ENCODE measurements at places on chromosomes 3 and 15. TPM values are rescaled to one million over a fixed set of nuclear protein-coding genes. Genes with fewer than 3 reads are reported as not detected.

DNA sequence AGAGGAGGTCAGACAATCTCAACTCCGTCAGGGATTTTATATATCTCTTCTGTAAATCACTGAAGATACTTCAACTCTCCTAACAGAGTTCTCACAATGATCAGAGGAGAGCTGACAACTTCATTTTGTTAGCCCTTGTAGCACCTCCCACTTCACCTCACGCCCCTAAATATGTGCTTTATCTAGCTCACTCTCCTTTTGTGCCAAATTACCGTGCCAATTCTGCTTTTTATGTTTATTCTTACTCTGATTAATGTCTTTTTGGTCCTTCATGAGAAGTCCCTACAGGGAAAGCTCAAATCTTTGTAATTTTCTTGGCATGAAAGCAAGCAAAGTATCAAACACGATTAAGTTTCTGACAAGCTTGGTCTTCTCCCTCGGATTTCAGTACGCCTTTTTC, 636.1 kb upstream of the NAALADL2 start:
- H3K36me3 ChIP-seq = no peaks in the 10 kb centered on the region
- H3K4me1 ChIP-seq = no peaks in the 10 kb centered on the region
- H3K27ac ChIP-seq = no peak overlapping the region

DNA sequence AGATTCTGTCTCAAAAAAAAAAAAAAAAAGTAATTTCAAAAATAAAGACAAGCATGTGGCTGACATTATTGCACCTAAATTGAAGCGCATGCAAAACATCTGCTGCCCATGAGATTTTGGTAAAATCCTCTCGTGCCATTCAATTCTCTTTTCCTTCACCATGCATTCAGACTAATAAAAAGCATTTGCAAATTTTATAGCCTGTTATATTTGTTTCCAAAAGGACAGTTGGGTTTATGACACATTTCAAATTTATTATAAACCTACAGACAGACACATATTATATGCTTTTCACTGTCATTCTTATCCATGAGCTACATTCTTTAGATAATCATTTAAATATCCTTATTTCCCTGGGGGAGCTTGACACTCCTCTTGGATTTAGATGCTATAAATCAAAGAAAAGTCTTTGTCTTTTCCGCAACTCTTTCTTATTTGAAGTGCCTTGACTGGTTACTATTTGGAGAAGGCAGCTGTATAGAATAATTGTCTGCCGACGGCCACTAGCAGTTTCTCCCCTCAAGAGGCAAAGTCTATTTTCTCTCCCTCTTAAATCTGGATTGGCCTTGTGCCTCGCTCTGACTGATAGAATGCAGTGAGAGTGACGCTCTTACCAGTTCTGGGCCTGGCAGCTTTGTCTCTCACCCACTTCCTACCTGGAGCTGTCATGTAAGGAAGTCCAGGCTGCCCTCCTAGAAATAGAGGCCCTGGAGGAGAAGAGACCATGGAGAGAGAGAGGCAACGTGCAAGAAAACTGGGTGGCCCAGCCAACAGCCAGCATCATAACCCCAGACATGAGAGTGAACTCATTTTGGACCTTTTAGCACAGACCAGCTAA, 6.8 kb upstream of the LRIG1 start:
- H3K4me3 ChIP-seq = no peak overlapping the region
- no peaks in the 10 kb centered on the region for H3K4me1 ChIP-seq
- no peak overlapping the region for H3K27ac ChIP-seq
- DNase-seq = no peak
- no peaks in the 10 kb centered on the region for H3K27me3 ChIP-seq
- H3K36me3 ChIP-seq = no peaks in the 10 kb centered on the region

DNA sequence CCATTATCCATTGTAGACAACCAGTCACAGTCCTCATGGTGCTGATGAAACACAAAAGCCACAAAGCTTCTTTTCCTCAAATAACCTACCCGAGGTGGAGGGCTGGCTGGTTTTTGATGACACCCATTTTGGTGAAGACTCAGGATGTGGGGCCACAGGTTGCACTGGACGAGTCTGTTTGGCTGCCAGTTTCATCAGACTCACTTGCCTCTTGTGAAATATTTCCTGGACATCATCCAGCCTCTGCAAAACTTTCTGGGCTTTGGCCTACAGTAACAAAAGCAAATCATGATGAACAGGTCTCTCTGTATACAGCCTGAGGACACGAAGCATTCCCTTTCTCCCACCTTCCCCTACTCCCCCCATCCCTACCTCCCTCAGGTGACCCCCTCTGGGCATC, 42.2 kb downstream of the B3GNT5 start:
- H3K36me3 ChIP-seq = no peaks in the 10 kb centered on the region
- H3K4me3 ChIP-seq = no peak overlapping the region
- H3K27me3 ChIP-seq = no peaks in the 10 kb centered on the region
- no peak for DNase-seq
- H3K4me1 ChIP-seq = no peaks in the 10 kb centered on the region
- H3K27ac ChIP-seq = no peak overlapping the region

Gene ARGFX
- not detected for total RNA-seq

DNA sequence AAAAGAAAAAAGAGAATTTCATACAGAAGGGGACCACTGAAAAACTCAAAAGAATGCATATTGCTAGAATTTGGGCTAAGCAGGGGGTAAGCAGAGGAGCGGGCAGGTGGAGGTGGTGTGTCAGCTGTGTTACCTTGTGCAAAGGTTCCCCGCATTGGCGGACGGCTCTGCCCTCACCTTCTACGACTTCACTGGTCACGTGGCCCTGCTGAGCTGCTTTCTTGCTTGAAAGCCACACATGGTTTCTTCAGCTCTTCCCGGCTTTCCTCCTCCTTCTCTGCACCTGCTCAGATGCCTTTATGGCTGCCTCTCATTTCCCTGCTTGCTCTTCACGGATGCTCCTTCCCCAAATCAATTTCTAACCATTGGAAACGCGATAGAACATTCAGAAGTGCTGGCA, 30.5 kb downstream of the FAH start:
- no peaks in the 10 kb centered on the region for H3K27me3 ChIP-seq
- no peak overlapping the region for H3K27ac ChIP-seq
- DNase-seq = no peak
- H3K4me1 ChIP-seq = no peaks in the 10 kb centered on the region
- H3K36me3 ChIP-seq = peaks cover 46% of the 10 kb centered on the region

GRCh38 chr3:83434880-83435587, 1523.8 kb upstream of the CADM2 start:
- no peak overlapping the region for H3K4me3 ChIP-seq
- H3K36me3 ChIP-seq = no peaks in the 10 kb centered on the region
- DNase-seq = no peak
- H3K27me3 ChIP-seq = no peaks in the 10 kb centered on the region
- no peaks in the 10 kb centered on the region for H3K4me1 ChIP-seq

All from naive thymus-derived CD4-positive, alpha-beta T cell (primary cell).